Astrocyte of the hippocampus (primary cell): ENCODE measurements at places on chromosomes 5 and 9.

- DNase-seq, result peak; percentile 88
Measured at GRCh38 chr5:97838214-97838613, 655.2 kb upstream of the RIOK2 start.

DNA sequence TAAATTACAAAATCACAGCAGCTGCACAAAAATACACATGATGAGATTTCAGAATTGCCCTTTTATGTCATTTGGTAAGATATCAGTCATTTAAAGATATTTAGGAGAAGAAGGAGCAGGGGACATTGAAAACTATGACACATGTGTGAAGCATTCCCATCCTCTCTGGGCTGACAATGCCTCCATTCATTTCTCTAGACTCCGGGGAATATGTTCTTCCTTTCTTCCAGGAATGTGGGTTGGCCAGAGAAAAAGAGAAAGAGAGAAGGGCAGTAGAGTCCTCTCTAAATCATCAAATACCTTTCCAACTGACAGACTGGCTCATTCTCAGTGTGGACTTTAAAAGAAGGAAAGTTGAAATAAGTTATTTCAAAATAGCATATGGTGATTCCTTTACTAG is 205.6 kb upstream of the ADAMTSL1 start:
- DNase-seq, result peak; percentile 72

GRCh38 chr5:125037020-125037419 is 290.6 kb upstream of the ZNF608 start:
- no peak for DNase-seq

- DNase-seq, result no peak
Measured at GRCh38 chr5:149387982-149388381, 8.9 kb upstream of the IL17B start.

DNA sequence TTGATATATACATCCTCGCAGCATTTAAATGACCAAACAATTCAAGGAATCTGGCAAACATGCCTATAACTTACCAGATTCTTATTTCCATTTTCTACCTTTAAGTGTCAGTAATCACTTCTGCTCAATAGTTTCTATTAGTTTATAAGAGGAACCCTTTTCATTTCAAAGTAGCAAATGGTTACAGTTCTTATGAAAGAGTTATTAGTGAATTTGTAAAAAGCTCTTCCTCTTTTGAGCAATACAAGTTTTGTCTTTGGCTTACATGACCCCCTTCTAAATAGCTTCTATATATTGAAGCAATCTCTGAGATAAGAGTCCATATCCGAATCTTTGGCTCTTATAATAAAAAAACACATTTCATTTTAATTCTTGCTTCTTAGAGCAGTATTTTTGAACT is 42.0 kb downstream of the ELL2 start:
- DNase-seq, result no peak

- no peak for DNase-seq
Measured at GRCh38 chr5:81572201-81572600, 178.3 kb upstream of the ACOT12 start.

DNA sequence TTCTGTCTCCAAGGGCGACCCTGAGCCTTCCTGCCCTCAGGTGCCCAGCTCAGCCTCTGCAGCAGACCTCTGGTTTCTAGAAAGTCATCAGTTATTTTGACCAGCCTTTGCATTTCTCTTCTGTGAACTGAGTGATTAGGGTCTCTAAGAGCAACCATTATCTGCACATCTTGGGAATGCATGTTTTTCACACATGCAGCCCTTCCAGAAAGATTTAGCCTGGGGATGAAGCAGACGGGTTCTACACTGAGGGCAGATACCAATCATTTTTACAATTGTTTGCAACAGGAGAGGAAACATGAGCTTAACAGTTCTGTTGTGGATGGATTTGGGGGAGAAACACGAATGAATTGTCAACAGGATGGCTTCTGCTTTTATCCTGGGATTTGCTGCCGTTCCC is 90.1 kb upstream of the PITX1 start:
- no peak for DNase-seq
